Stimulated activated CD4-positive, alpha-beta T cell treated with anti-CD3 and anti-CD28 coated beads, Interleukin-1b, Interleukin-23, amount 100 ng/mL, for 1 hour (primary cell): ENCODE measurements at places on chromosomes 5 and 9.

DNA sequence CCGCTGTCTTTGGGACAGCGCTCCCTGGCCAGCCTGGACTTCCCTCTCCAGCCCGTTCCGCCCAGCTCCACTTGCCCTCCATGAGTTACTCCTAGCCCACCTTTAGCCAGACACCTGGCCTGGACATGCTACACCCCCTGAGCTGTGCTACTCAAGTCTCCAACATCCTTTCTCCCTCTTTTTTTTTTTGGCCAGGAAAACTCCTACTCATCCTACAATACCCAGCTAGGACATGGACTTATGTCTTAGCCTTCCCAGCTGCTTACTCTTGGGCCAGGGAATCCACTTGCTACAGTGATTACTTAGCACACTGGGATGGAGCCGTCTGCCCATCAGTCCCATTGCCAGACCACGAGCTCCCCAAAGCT is 92.7 kb upstream of the PHYKPL start:
- DNase-seq: no peak

GRCh38 chr5:74542482-74542881 is 98.0 kb downstream of the ENC1 start:
- no peak for DNase-seq

- DNase-seq: no peak
These were observed 5.4 kb upstream of the B4GALT1 start for GRCh38 chr9:33172256-33173238.

DNA sequence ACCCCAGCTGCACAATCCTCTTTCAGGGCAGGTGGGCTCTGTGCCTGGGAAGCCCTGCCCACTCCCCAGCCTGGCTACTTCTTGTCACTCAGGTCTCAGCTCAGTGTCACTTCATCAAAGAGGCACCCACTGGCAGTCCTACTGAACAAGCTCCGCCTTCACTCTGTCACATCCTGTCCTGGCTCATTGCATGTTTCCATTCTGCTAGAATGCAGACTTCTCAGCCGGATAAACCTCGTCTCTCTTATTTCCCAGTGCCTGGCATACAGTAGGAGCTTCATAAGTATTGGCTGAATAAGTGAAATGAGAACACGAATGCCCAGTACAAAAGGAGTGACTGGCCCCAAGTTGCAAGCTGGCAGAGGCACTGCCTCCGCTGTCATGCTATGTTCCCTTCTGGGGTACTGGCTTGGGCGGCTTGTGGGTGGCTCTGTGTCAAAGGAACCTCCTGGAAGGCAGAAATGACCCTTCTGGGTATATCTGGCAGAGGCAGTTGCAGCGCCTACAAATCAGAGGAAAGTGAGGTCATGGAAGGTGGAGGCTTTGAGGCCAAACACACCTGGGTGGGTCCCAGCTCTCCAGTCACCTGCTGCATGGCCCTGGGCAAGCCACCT is 98.3 kb upstream of the PHYKPL start:
- no peak for DNase-seq

DNA sequence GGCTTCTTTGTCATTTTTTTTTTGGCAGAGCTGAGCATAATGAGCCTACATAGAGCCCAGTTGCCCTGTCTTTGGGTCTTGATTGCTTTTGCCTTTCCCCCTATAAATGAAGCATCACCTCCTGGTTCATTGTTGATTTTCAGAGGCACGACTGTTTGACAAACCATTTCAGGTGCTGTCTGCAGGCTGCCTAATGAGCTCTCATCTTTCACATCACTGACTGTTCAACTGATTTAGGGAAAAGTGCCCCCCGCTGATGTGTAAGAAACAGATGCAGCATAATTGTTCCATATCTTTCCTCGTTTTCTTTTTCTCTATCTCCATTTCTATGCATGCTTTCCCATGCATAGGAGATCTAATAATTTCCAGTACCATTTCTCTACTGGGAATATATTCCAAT is 338.6 kb downstream of the TMEM38B start:
- no peak for DNase-seq

DNA sequence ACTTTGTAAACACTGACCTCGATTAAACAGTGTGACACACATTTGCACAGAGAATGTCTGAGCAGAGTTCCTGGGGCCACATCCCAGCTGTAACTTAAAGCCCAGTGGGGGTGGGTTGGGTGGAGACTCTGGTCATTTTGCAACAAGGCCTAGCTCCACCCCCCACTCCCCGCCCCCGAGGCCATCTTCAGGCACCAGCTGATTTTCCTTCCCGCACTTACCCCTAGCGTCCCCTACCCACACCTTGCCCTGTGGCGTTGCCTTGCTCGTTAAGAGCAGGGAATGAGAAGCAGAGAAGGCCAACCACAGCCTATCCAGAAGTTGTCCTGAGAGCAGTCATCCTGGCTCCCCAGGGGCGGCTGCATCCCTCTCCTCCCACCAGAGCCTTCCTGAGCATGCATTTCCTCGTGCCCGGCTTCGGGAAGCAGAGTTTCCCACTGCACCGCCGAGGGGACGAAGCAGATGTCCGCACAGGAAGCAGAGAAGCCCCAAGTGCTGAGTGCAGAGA is 101.7 kb upstream of the SARDH start:
- no peak for DNase-seq
